ENCODE measurements at places on chromosomes 5 and 9. TPM values are rescaled to one million over a fixed set of nuclear protein-coding genes. Genes with fewer than 3 reads are reported as not detected.

- no peak for DNase-seq
These were observed 194.8 kb upstream of the IRX2 start for GRCh38 chr5:2946315-2946714.

DNA sequence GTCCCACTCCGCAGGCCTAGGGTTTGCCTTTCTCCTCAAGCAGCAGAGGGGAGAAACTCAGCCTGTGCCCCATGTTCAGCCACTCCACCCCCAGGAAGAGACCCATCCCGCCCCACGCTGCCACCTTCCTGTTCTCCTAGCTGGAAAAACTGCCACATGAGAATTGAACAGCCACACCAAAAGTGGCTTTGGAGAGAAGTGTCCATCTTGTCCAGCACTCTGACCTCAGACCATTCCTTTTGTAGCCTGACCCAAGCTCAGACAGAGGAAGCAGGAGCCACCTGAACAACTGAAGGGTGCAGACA, 8.3 kb upstream of the SLC25A48 start:
- no peak for DNase-seq

GRCh38 chr5:83721953-83722901, 1.6 kb upstream of the HAPLN1 start:
- peak; percentile 67 for DNase-seq

Gene RNF183
- 0.61 TPM for polyA plus RNA-seq

DNA sequence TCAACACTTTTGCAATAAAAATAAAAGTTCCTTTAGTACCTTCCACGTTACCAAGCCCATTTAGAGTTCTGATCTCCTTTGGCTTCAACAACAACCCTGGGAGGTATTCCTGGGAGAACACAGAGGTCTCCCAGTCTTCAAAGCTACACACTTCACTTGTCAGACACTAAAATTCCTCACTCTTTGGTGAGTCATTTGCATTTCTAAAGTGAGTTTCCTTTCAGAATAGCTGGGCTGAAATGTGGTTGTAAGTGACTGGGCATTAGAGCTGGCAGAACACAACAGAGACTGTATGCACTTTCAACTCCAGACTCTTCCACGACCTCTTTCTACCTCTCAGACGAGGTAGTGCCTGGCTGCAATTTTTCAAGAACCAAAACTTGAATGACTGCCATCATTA, 11.5 kb upstream of the F2RL1 start:
- no peak for DNase-seq

GRCh38 chr5:147452165-147452811, 57.6 kb downstream of the DPYSL3 start:
- DNase-seq, result no peak

DNA sequence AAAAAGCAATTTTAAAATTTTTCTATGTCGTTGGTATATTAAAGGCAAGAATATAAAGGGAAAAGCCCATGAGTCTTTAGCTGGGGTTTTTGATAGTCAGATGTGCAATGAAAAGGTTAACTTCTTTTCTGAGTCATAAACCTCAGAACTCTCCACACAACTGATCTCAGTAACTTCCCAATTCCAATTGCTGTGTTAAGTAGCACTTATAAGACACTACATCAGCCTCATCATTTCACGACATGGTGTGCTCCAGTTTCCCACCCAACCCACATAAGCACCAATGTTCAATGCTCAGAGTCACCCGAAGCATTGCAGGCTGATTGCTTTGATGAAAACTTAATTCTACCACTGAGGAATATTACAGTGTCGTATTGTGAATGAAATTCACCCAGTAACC, 155.8 kb downstream of the TSSK1B start:
- no peak for DNase-seq

- no peak for DNase-seq
These were observed 23.3 kb downstream of the SLC25A48 start for GRCh38 chr5:135857630-135858311.

DNA sequence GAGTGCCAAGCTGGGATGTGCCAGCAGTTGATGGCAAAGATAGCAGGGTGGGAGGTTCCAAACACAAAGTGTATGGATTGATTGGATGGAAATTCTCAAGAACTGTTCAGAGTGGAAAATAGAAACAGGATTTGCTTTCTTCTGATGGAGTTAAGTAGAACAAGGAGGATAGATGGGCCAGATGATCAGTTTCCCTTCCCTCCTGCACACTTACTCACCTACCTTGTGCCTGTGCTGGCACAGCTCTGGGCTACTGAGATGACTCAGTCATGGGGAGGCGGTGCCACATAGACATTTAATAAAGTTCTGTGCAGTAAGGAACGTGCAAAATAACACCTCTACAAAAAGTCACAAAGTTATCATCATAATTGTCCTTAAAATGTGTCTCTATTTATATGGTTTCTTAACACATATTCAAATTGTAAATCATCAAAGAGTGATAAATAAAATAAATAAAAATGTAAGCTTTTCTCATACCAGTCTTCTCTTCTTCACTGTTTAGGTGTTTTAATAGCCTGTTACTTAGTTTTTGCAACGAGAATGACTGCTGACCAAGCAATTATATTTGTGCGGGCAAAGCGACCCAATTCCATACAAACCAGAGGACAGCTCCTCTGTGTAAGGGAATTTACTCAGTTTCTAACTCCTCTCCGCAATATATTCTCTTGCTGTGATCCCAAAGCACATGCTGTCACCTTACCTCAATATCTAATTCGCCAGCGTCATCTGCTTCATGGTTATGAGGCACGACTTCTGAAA, 12.7 kb downstream of the PTPDC1 start:
- no peak for DNase-seq

- DNase-seq, result no peak
These were observed 52.2 kb upstream of the EDIL3 start for GRCh38 chr5:84436866-84437265.

Gene WWC1
- polyA plus RNA-seq, result 69.6 TPM

DNA sequence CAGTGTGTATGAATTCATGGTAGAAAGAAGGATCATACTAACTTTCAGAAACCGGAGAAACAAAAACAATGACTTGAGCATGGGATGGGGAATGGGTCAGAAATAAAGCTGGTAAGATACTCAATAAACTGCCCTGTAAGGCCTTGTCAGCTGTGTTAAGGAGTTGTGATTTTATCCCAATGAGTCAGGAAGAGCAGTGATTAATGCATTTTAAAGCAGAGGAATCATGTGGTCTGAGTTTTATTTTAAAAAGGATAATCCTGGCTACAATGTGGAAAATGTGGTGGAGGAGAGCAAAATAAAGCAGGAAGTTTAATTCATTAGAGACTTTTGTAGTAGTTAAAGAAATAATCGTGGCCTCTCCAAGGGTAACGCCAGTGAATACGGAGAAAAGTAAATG, 28.7 kb downstream of the DHX29 start:
- DNase-seq, result no peak

GRCh38 chr5:163659568-163659902, 154.1 kb downstream of the MAT2B start:
- no peak for DNase-seq

DNA sequence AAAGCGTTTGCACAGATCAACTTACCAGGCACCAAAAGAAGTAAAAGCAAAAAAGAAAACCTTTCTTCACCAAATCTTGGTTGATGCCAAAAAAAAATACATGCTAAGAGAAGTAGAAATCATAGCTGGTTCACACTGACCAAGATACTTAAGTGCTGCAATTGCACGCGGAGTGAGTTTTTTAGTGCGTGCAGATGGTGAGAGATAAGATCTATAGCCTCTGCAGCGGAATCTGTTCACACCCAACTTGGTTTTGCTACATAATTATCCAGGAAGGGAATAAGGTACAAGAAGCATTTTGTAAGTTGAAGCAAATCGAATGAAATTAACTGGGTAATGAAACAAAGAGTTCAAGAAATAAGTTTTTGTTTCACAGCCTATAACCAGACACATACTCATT, 36.4 kb upstream of the CCDC152 start:
- no peak for DNase-seq

- no peak for DNase-seq
These were observed 22.3 kb downstream of the ZBTB34 start for GRCh38 chr9:126882746-126883145.

- peak; percentile 48 for DNase-seq
These were observed 219.0 kb downstream of the ZNF608 start for GRCh38 chr5:124527220-124527991.

DNA sequence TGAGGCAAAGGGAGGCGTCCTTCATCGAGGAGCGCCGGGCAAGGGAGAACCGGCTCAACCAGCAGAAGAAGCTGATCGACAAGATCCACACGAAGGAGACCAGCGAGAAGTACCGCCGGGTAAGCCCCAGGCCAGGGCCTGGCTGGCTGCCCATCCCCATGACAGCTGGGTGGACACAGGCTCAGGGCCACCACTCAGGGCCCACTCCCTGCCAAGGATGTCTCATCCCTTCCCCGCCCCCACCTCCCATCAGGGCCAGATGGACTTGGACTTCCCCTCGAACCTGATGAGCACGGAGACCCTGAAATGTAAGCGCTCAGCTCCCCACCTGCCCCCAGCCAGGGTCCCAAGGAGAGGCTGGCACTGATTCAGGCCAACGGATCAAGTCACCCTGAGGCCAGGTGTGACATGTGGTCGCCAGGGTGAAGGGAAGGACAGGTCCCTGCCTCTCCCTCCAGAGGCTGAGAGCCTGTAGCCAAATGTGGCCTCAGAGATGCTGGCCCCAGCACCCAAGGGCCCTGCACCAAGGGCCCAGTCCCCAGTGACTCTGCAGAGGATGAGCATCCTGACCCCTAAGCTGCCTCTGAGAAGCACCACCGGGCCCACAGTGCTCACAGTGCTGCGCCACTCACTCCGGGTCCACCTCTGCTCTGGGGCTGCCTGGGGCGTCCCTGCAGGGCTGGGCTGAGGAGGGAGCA, 3.1 kb upstream of the RABL6 start:
- no peak for DNase-seq

- no peak for DNase-seq
These were observed 94.4 kb upstream of the IL6ST start for GRCh38 chr5:56088967-56089829.

GRCh38 chr5:102975457-102976182, 144.3 kb downstream of the GIN1 start:
- DNase-seq, result no peak

GRCh38 chr5:138035605-138036537, 3.0 kb upstream of the FAM13B start:
- peak; percentile 74 for DNase-seq

Gene IFT74
- 30.7 TPM for polyA plus RNA-seq

DNA sequence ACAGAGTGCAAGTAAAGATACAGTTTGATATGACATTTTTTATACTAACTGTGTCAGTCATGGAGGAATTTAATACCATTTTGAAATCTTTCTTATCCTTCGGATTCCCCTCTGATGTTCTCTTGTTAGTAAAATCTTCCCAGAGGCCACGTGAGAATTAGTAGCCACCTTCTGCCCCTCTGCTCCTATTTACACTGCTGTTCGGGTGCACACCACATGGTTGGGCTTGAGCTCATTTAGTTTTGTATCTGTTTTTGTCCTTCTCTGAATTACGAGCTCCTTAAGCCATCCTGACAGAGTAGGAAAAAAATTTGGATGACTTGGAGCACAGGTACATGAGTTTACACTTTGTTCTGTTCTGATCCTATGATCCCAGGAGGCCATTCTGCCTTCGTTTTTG, 109.7 kb downstream of the SV2C start:
- DNase-seq, result no peak

DNA sequence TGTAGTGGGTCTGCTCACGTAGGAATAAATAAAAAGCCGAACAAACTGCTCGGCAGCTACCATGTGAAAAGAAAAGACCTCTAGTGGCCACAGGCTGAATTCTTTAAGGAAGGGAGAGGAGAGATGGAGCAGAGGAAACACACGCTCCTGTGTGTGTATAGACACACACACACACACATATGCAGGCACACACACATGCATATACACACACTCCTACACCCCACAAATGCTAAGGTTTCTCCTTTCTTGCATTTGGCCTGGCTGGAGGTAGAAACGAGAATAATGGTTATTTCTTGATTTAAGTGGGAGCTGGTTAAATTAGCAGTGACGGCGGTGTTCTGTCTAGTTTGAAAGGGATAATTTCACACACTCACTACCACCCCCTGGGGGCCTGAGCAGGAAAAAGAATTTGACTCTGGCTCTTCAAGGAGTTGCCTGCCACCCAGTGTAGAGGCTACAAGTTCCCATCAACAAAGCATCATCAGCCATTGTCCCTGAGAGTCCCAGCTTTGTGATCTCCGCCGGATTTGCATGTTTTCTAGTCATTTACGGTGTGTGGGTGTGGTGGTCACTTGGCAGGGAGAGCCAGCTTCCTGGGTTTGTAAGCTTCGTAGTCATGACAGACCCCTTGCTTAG, at the start of gene INSYN2B:
INSYN2B (minus strand) TSS at position 78 of the 636 bp plus-strand sequence. CDS start 96,597 bp downstream, outside the sequence.
- DNase-seq, result peak; percentile 89

Gene DIRAS2
- polyA plus RNA-seq, result 0.27 TPM

DNA sequence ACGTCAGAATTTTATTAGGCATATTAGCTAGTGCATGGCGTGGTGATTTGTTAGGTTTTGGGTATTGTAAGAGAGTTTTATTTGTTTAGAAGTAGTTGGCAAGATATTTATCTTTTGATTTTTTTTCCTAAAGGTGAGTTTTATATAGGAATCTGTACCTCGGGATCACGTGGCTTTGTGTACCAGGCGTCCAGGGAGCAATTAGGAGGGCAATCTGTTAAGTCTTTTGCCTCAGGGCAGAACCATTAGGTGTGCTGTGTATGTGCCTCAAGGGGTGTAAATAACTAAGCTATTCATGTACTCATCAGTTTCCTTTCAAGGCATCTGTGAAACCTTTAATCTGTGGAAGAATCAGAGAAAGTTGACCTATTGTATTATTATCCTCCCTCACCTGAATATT, 39.4 kb downstream of the ZSWIM6 start:
- no peak for DNase-seq

Gene CDX1
- 0.39 TPM for polyA plus RNA-seq

- no peak for DNase-seq
These were observed 97.4 kb downstream of the CDH9 start for GRCh38 chr5:26940994-26941393.

DNA sequence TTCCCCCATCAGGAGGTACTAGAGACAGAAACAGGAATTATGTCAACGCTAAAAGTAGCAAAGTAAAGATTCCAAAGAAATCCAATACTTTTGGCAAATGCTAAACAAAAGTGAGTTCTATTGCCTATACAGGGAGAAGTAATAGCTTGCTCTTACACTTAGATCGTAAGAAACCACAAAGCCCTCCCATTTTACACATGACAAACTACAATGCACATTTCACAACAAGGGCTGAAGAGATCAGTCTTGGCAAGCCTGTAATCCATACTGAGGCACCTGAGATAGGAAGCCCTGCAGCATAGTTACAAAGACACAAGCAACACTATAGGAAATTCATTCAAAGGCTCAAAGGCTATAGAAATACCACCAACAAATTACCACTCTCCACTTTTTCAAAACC, 7.7 kb downstream of the HNRNPK start:
- no peak for DNase-seq

Gene FOXD4L3
- polyA plus RNA-seq, result 0.28 TPM

GRCh38 chr9:5389109-5389732, 48.5 kb downstream of the PLGRKT start:
- DNase-seq, result no peak

All from right lung (tissue), 10 donors.